Type B pancreatic cell (in vitro differentiated cells): ENCODE measurements at places on chromosomes 1 and 21.

- DNase-seq, result no peak
Measured at GRCh38 chr1:93411000-93411399, 36.9 kb upstream of the FNBP1L start.

DNA sequence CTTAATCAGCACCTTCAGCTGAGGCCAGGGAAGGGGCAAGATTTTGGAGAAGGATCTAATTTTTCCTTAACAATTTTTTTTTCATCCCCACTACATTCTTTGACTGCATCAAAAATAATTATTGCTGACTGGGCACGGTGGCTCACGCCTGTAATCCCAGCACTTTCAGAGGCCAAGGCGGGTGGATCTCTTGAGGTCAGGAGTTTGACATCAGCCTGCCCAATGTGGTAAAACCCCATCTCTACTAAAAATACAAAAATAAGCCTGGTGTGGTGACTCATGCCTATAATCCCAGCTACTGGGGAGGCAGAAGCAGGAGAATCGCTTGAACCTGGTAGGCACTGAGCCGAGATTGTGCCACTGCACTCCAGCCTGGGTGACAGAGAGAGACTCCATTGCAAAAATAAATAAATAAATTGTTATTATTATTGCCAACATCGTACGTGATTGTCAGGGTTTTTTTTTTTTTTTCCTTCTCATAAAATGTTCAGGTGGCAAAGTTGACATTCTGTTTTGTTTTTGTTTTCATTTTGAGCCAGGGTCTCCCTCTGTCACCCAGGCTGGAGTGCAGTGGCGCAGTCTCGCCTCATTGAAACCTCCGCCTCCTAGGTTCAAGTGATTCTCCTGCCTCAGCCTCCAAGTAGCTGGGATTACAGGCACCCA lies 37.3 kb upstream of the MORC3 start:
- DNase-seq, result no peak

GRCh38 chr1:72166426-72166825 lies 115.9 kb downstream of the NEGR1 start:
- no peak for DNase-seq

- no peak for DNase-seq
Measured at GRCh38 chr1:11535761-11536572, 57.0 kb downstream of the DISP3 start.

DNA sequence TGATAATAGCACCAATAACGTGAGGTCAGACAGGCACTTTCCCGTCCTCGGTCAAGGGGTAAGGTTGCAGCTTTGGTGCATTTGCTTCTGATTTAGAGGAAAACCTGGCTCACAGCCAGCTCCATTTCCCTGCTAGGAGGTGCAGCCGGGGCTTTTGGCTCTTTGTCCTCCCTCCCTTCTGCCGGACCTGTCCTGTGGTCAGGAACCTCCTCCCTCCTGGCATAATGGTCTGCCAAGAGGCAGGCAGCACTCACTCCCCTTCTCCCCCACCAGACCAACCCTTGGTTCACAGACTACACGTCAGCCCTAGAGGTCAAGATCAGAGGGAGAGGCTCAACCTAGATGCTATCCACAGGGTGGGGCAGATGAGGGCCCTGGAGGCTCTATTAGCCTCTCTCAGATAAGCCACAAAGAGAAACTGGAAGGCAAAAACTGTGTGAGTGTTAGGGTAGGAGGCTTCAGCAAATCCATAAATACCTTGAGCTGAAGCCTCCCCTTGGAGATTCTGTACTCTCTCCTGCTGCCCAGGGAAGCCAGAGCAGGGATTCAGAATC lies 64.8 kb downstream of the PLXNA2 start:
- DNase-seq, result no peak

DNA sequence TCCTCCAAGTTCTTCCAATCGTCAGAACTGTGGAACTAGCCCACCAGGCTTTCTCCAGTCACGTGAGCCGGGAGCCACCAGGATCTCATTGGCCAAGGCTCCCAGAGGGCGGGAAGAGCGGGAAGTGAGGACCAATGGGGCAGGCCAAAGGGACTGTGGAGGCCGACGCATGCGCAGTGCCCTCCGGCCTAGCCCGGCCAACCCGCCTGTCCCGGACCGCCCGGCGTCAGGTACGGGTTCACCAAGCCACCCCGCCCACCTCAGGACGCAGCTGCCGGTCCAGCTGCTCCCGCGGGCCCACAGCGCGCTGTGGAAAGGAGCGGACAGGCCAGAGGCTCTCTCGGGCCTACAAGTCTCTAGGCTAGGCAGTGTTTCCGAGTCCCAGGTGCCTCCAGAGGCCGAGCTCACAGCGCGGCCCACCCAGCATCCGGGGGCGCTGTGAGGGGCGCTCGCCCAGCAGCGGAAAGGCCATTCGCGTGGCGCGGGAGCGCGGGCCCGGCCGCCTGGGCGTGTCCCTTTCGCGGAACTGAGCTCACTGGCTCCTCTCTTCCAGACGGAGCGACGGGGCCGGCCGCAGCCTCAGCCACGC lies 10.9 kb downstream of the OR14I1 start:
- DNase-seq, result no peak

DNA sequence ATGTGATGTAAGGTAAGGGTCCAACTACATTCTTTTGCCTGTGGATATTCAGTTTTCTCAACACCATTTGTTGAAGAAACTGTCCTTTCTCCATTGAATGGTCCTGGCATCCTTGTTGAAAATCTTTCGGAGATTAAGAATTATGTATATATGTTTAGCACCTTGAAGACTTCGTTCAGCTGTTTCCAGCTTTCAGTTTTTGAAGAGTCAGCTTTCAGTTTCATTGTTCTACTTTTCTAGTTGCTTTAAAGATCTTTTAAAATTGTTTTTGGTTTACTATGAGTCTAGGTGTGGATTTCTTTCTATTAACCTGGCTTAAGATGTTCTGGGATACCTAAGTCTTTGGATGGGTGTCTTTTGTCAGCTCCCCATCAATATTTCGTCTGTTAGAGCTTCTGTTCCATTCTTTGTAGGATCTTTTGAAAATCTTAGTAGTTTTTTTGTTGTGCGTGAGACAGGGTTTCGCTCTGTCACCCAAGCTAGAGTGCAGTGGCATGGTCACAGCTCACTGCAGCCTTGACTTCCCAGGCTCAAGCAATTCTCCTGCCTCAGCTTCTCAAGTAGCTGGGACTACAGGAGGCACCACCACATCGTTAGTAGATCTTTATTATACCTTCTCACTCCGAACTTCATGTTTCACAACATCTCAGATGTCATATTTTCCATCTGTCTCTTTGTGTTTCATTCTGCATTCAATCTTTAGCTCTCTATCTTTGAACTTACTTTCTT lies 353.5 kb upstream of the B3GALT2 start:
- no peak for DNase-seq

DNA sequence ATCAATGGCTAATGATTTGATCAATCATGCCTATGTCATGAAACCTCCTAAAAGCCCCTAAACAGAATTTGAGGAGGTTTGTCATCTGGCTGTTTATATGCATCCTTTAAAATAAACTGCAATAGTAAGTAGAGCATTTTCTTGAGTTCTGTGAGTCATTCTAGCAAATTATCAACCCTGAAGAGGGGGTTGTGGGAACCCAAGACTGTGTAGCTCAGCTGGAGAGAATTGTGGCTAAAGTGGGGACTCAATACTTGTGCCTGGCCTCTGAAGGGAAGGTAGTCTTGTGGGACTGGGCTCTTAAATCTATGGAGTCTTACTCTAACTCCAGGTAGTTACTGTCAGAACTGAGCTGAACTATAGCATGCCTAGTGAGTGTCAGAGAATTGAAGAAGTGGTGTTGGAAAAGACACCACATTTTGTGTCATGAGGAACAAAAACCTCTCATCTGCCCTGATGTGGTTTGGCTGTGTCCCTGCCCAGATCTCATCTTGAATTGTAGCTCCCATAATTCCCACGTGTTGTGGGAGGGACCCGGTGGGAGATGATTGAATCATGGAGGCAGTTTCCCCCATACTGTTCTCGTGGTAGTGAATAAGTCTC lies 402.4 kb downstream of the USH2A start:
- DNase-seq, result no peak

GRCh38 chr1:118101999-118102398 lies 83.0 kb downstream of the SPAG17 start:
- DNase-seq, result no peak

DNA sequence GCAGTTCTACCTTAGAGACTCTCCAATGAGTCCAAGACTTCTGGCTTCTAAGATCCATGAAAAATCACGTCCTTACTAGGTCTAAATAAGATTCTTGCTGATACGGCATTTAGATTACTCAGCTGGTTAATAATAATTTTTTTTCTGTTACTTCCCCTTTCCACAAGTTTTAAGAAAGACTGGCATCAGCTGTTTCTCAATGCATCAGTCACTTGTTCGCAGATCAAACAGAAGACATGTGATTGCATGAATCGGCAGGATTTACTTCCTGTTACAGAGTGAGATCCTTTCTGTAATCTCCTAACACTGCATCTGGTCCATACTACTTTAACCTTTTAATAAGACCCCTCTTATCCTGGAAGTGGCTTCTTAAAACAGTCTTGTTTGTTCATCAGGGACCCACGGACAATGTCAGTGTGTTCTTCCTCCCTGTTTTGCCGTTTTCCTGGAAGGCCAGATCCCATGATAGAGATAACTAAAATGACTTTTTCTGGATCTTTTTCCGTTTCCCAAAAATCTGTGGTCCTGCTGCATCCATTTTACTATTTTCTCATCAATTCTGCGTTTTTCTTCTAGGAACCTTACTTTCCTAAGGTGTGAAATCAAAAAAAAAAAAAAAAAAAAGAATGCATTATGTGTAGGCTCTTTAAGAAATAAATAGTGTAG lies 6.1 kb downstream of the NPL start:
- no peak for DNase-seq

- DNase-seq, result no peak
Measured at GRCh38 chr21:26405735-26406361, 167.2 kb downstream of the CYYR1 start.

GRCh38 chr1:54949053-54949452 lies 31.4 kb upstream of the TMEM61 start:
- DNase-seq, result no peak

GRCh38 chr1:193321242-193321840 lies 134.9 kb upstream of the B3GALT2 start:
- DNase-seq, result no peak

GRCh38 chr1:66945316-66945715 lies 20.5 kb downstream of the MIER1 start:
- DNase-seq, result no peak

- DNase-seq, result no peak
Measured at GRCh38 chr1:41169066-41169798, 72.9 kb downstream of the SCMH1 start.

DNA sequence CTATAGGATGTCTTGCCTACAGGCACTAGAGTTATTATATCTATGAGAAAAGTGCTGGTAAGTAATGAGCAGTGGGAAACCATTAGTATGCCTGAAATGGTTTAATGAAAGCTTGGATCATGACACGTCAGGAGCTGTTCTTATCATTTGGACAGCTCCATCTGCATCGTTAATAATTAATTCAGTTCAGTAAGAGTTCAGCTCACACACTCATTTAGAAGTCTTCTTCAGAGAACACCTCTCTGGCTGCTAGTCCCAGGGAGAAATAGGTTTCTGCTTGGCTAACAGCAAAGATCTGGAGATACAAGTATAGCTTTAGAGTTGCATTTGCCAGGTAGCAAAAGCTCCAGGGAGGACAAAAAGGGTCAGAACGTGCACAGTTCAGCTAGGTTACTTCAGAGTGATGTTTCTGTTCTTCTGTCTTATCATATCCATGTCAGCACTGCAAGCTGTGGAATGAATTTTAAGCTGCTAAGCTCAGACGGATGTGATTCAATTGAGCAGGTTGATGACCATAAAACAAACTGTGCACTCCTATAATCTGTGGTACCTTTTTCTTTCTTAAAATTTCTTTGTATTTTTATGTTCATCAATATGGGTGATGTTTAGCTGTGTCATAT lies 173.6 kb downstream of the ADGRL2 start:
- DNase-seq, result no peak

DNA sequence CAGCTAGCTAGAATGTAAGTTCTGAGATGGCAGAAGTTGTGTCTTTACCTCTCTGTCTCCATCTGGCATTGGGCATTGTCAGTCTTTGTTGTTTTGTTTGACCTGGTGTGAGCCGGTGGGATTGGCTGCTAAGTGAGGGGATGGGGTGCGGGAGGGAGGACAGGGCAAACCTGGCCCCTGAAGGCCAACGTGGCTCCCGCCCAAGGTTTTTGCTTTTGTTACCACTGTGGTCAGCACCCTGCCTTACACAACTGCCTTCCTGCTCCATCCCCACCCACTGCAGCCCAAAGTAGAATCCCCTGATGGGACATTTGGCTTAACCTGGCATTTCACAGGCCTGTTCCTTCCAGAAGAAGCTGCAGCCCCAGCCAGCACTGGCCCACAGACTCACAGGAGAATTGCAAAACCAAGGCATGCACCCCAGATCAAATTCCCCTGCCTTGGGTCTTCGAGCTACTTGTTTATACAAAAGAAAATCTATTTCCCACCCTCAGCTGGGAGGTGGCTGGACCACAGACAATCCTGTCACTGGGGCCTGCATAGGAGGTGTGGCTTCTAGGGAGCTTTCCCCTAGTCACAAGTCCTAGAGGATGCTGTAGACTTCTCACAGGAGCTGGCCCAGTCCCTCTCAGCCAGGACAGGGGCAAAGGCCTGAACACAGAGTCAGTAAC lies 147.5 kb downstream of the TRABD2B start:
- no peak for DNase-seq

DNA sequence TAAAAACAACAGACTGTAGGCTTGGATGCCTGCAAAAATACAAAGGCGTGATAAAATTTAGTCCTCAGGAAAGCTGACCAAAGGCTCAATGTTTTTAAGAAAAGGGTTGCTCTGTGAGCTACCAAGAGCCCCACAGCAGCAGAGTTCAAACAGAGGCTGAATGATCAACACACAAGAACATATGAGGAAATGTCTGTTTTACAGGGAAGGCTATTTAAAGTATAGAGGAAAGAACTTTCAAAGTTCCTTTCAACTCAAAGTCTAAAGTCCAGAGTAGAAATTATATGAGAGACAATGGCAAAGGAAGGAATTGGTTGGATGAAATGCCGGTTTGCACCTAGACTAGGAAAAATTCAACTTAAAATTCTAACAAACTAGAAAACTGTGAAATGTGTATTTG lies 8.6 kb downstream of the CLSTN1 start:
- no peak for DNase-seq

- DNase-seq, result no peak
Measured at GRCh38 chr1:233868461-233868860, 36.0 kb upstream of the SLC35F3 start.

GRCh38 chr1:8374812-8375211 lies 56.9 kb downstream of the SLC45A1 start:
- no peak for DNase-seq

GRCh38 chr1:58515794-58516401 lies 30.6 kb downstream of the OMA1 start:
- DNase-seq, result no peak

GRCh38 chr1:226641671-226642231 lies 93.2 kb downstream of the STUM start:
- no peak for DNase-seq

- no peak for DNase-seq
Measured at GRCh38 chr1:112110031-112110430, 120.6 kb upstream of the KCND3 start.

- DNase-seq, result no peak
Measured at GRCh38 chr1:226003502-226004170, 4.5 kb upstream of the SDE2 start.
